ENCODE measurements at places on chromosomes 7 and 10.

DNA sequence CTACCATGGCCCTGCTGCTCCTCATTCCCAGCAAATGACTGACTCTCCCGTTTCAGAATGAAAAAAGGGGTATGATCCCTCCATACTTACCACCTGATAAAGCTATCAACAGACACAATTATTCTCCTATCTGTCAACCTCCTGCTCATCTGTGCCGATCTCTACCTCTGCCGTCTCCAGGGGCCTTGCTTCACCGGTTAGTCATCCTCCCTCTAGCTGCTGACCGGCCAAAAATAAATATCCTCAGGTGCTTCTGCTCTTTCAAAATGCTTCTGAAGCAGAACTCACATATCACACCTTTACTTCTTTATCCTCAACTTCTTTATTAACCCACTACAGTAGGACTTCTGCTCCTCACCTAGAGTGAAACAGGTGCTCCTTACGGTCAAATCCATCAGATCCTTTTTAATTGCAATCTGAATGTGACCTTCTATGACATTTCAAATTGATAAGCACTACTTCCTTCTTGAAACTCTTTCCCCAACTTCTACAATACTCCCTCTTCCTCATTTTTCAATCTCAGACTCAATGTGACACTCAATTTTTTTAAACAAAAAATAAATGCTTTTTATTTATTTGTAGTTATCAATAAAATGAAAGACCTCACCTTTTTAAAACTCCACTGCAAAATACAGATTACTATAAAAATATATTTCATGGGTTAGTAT is 63.2 kb downstream of the LMBR1 start:
- DNase-seq = no peak

- DNase-seq = peak; percentile 49
These were observed at the start of gene TMEM229A for GRCh38 chr7:124032369-124033094. TMEM229A (minus strand) TSS chr7:124033067; CDS start chr7:124033003, 64 bp downstream.

DNA sequence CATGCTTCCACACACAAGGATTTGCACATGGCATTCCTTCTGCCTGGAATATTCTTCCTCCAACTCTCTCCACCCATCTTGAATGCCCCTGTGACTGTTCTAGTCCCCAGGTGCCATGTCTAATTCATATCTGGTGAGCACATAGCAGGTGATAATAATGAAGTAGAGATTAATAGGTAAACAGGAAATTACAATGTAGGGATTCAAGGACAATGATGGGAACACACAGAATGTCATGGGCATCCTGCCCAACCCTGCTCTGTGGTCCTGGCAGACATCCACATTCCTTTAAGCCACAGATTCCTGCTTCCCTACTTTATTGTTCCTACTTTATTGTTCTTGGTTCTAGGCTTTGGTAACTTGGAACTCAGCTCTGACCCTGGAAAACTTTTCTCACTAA is 115.8 kb downstream of the THSD7A start:
- DNase-seq = peak; percentile 68

- DNase-seq = no peak
These were observed 18.5 kb downstream of the AKR1B15 start for GRCh38 chr7:134567368-134567767.

DNA sequence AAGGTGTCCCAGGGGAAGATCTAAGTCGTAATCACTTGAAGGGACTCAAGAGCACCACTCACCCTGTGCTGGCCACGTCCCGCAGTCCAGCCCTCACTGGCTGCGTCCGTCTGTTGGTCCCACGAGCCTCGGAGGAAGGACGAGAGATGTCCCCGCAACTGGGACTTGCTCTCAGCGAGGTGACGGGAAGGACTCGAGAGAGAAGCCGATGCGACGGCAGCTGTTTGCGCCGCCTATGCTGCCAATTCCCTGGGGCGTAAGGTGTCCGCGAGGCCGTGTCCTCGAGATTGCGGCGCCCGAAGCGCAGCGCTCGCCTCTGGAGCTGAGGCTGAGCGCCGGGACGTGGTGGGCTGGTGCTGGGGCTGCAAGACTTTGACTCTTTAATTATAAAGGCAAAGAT is 100.6 kb upstream of the SEMA3E start:
- no peak for DNase-seq

- peak; percentile 13 for DNase-seq
These were observed 6.3 kb downstream of the RAPGEF5 start for GRCh38 chr7:22350466-22351328.
